Activated T-helper 1 cell treated with anti-CD3 and anti-CD28 coated beads, Interleukin-2, amount 50 U/mL, for 16 hours (primary cell): ENCODE measurements at places on chromosomes 7 and 10.

DNA sequence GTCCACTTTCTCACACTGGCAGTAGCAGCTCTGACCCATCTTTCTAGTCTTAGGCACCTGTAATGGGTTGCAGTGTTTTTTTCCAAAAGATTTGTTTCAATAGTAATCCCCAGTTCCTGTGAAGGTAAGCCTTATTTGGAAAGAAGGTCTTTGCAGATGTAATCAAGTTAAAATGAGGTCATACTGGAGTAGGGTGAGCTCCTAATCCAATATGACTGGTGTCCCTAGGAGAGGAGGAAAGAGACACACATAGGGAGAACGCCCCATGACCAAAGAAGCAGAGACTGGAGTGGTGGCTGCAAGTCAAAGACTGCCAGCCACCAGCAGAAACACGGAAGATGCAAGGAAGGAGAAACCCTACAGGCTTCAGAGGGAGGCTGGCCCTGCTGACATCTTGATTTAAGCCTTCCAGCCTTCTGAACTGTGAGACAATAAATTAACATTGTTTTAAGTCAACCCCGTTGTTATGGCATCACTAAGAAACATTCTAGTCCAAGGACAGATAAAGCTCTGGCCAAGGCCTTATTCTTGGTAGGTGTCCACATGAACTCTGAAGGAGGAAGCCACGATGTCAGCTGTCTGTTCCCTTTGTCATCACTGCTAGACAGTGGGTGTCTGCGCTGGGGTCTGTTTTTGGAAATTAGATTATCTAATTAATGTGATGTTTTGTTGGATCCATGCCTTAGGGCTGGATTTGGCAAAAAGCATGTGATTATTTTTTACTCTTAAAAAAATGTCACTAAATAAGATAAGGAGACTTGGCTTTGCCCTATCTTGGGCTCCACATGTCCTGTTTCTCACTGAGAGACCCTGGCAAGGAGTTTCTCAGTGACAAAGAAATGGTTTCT, 214.9 kb downstream of the KCNMA1 start:
- DNase-seq: no peak

GRCh38 chr7:116407165-116407564, 92.4 kb upstream of the CAV2 start:
- DNase-seq: no peak

- DNase-seq: no peak
These were observed 327.2 kb upstream of the AKR1E2 start for GRCh38 chr10:4498711-4499251.

- no peak for DNase-seq
These were observed 31.4 kb downstream of the ARMC3 start for GRCh38 chr10:22959292-22959691.

DNA sequence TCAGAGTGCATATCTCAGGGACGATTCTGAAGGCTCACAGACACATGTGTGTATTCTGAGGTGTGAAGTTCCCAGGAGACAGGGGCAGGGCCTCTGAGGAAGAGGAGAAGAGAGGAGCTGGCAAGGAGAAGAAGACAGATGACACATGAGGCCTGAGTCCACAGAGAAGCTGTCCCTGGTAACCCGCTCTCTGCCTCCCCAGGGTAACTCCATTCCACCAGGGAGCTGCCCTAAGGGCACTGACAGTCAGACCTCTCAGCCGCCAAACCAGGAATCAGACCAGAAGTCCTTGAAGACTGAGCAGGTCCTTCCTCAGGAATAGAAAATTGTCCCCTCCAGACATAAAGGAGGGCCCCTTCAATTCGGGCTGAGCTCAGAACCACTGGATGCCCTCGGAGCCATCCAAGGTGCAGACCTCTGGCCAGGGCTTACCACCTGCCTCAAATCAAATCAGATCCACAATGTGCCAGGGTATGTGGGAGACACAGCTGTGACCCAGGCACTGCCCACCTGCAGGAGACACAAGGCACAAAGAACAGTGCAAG, 57.4 kb downstream of the TLL2 start:
- no peak for DNase-seq

GRCh38 chr10:126062131-126063032, 166.0 kb downstream of the FANK1 start:
- DNase-seq: no peak

GRCh38 chr7:28688651-28689050, 269.5 kb downstream of the TRIL start:
- DNase-seq: no peak

DNA sequence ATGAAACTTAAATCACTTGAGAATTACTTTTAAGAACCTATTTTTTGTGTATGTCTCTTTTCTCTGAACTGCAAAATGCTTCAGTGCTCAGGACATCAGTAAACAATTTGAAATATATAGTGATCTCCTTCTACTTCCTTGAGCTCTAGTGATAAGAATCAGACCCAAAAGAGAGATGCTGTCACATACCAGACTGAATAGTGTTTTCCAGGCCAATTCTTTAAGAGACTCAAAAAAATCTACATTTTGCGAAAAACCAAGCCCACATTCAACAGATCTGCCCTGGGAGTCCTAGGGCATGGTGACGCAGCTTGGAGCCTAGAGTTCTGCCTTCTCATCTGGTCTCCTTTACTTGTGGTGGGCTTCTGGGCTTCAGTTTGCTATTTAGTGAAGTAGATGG, 72.1 kb upstream of the SLC13A1 start:
- DNase-seq: no peak

DNA sequence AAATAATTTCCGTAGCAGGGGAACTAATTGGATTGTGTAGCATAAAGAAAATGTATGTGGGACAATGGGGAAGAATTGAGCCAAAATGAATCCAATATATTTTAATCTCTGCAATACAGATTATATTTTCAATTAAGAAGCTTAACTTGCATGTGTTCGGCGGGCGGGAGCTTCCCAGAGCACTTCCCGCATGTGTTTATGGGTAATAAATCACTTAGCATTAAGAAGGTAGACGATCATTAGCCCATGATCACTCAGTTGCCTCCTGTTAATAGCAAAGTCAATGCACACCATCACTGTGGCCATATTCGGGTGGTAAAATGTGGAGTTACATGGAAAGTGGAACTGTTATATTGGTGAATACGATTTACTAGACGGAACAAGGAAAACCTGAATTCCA, 122.9 kb upstream of the INSYN2A start:
- DNase-seq: no peak

GRCh38 chr7:136105191-136105590, 128.0 kb upstream of the MTPN start:
- no peak for DNase-seq

GRCh38 chr7:15033039-15033438, 130.5 kb upstream of the DGKB start:
- no peak for DNase-seq

DNA sequence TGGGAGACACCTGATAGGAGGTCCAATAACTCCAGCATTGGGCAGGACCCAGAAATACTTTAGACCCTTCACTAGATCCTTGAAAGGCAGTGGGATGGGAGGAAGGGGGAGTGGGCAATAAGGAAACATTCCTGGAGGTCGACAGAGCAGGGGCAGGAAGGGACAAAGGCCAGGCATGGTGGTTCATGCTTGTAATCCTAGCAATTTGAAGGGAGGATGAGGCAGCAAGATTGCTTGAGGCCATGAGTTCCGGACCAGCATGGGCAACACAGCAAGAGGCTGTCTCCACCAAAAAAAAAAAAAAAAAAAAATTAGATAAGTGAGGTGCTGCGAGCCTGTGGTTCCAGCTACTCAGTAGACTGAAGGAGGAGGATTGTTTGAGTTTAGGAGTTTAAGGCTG, 134.9 kb downstream of the JCAD start:
- no peak for DNase-seq

GRCh38 chr10:88908194-88908593, 28.1 kb downstream of the STAMBPL1 start:
- DNase-seq: no peak

DNA sequence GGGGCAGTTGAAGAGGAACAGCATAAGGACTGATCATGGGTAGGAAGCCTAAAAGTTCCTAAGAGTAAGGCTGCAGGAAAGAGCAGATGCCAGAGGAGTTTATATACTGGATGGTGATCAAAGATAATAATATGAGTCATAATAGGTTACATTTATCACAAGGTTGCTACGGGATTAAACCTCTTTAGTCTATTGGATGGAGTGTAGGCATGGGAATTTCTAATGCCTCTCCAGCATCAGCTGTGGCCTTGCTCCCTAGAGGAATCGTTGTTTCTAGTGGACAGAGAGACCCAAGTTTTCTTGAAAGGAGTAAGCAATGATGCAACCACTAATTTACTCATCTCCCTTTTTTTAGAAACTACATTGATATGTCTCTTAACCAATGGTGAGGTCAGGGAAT, 213.4 kb downstream of the GPR37 start:
- no peak for DNase-seq

- DNase-seq: no peak
These were observed 340.1 kb downstream of the PHF14 start for GRCh38 chr7:11313801-11314200.

GRCh38 chr10:84540022-84540616, 211.7 kb downstream of the CCSER2 start:
- DNase-seq: no peak

DNA sequence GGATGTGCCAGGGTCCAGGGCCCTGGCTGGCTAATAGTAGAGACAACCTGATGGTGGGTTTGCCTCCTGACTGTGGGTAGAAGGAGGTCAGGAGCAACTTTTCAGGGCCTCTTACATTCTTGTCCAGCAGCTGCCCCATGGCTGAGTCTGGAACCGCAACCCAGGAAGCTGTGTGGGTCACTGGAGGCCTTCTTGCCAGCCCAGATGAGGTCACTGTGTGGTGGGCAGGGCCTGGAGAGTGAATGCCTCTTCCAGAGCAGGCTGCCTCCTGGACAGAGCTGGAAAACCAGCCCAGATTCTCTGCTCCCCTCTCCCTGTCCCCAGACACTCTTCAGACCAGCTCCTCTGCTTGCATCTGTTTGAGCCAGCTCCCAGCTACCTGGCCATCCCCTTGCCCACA, 43.5 kb upstream of the LEP start:
- DNase-seq: no peak

GRCh38 chr10:58952162-58952601, 224.3 kb upstream of the PHYHIPL start:
- DNase-seq: no peak

- DNase-seq: no peak
These were observed at the start of gene MEST for GRCh38 chr7:130491841-130492522. Gene MEST (plus strand): TSS chr7:130492085. CDS start chr7:130492314, 229 bp downstream.
